Right kidney (tissue), 9 donors: ENCODE measurements at places on chromosomes 11 and 22.

DNA sequence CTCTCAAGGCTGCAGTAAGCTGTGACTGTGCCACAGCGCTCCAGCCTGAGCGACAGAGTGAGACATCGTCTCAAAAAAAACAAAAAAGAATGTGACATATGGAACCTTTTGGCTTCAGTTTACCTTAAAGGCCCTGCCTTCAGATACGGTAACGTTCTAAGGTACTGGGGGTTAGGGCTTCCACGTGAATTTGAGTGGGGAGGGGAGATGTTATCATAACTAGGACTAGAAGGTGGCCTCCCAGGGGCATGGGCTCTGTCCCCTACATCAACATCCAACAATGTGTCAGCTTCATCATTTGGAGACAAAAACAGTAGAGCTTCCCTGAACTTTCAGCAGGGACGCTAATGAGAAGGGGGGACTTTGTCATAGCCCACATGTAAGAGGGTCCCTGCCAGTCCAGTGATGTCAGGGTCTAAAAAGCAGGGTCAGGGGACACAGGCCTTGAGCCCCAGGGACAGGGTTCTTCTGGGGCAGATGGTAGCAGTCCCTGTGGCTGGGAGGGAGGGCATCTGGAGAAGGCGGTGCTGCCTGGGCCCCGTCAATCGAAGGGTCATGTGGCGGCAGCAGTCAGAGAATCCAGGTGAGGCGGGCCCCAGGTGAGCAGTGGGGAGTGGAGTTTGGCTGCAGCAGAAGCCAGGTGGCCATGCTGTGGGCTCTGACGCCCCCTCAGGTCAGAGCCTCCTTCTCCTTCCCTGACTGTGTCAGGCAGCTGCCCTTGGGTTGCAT, 79.8 kb downstream of the BCR start:
- DNase-seq: no peak

- DNase-seq: no peak
Observed at GRCh38 chr11:75878933-75879332, 63.9 kb downstream of the UVRAG start.

GRCh38 chr11:67504005-67504949, 886 bp downstream of the PITPNM1 start:
- peak; percentile 76 for DNase-seq

DNA sequence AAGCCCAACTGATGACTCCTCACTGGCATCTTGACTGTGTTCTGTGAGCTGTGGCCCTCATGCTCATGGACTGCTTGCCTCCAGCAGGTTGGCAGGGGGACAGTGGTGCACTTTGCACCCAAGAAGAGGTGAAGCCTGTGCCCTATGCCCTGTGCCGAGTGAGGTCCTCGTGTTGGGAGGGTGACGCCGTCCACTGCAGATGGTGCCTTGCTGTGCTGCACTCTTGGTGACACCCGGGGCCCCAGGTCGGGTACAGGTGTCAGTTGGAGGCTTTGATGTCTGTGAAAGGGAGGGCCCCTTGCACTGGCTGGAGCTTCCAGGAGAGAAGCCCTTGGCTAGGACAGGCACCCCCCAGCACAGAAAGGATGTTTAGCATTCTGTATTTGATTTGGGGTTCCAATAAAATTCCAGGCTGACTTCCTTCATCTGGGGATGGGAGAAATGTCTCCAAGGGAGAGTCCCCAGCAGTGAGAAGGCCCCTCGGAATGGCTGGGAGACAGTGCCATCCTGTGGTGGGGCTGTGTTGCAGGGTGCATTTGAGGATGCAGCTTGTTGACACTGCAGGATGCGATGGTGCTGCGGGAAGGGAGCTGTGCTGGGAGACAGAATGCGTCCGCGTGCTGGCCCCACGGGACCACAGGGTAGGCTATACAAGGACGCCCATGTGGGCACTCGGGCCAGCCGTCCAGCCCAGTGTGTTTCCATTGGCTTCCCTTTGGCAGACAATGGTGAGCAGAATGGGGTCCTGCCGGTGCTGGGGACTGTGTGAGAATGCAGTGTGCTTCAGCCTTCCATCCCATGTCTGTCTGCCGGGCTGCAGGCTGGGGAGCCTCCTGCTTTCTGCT, 2.5 kb upstream of the ZDHHC8 start:
- no peak for DNase-seq

DNA sequence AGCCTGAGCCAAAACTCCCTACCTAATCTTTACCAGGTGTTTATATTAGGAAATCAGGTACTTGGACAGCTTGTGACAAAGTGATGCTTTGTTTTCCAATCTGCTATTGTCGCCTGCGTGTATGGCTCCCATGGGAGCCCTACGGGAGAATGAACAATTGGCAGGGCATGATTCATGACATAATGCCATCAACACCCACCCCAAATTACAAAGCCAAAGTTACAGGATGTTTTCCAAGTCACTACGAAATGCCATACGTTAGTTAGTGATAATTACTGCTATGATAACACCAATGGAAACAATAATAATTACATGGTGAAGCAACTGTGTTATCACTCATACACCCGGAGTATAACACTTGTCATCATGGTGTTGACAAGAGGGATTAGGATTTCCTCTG, 226.4 kb downstream of the FAM181B start:
- no peak for DNase-seq

DNA sequence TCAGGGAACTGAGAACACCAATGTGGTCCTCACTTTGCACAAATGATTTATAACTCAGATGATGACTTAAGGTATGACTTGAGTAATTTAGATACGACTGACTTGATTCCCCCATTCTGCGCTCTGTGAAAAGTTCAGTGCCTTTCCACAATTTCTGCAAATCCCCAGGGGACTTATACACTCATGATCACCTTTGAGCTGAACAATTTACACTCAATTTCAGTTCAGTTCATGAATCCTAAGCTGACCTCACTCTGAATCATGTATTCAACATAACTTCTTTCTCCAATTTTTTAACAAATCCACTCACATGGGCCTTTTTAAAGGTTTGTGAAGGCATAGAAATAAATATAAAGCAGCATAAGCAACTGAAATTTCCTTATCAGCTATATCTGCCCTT, 274.2 kb downstream of the FAM76B start:
- no peak for DNase-seq

- no peak for DNase-seq
Observed at GRCh38 chr11:74367881-74368280, 30.4 kb downstream of the PGM2L1 start.

- peak; percentile 78 for DNase-seq
Observed at GRCh38 chr22:45504373-45505341, 2.0 kb downstream of the FBLN1 start.

- DNase-seq: no peak
Observed at GRCh38 chr11:111531136-111531535, 9.4 kb upstream of the LAYN start.

- DNase-seq: peak; percentile 58
Observed at GRCh38 chr22:42780070-42780540, 59.4 kb upstream of the A4GALT start.

- DNase-seq: no peak
Observed at GRCh38 chr11:44266056-44266780, 43.7 kb downstream of the ALX4 start.

DNA sequence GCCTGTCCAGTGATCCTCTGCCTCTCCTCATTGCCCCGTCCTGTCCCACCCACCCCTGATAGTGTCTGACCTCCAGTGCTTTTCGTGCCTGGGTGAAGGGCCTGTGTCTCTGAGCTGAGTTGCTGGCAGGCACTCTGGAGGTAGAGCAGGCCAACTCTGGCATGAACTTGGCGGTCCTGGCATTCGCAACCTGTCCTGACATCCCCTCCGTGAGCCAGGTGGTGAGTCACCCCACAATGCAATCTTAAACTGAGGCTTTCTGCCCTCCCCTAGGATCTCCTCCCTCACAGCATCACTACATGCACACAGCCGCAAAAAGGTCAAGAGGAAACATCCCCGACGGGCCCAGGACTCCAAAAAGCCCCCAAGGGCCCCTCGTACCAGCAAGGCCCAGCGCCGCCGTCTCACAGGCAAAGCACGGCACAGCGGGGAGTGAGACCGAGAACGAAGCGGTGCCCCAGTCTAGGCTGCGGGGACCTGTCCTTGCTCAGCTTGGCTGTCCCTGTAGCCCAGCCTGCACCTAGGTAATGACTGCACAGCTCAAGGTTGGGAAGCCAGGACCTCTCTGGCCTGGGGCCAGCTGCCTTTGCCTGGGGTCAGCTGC, 4.9 kb downstream of the NOL12 start:
- DNase-seq: no peak

GRCh38 chr11:12134236-12134585, 23.8 kb downstream of the MICAL2 start:
- no peak for DNase-seq

DNA sequence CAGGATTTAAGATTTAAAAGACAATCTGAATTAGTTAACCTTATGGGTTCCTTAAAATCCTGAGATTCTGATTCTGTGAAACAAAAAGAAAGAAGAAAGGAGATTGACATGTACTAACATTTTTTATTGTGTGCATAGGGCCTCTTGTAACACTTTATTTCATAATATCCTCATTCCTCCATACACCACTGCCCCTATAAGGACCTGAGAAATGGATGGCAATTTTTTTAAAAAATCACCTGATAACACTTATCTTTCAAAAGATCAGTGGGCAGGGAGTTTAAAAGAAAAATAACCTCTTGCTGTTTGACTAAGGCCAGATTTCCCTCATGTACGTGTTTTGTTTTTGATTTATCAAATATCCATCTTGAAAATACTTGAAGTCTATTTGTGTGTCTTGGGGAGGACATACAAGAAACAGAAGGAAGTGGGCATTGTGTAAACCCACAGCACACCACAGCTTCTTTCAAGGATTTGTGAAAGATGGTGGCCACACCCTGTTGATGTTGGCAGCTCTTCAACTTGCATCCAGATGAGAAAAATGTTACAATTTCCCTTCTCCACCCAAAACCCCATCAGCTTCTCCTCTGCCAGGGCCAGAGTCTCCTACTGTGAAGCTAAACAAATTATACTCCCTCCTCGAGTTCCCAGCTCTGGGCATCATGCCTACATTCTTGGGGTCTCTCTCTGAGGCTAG, 35.0 kb upstream of the MPEG1 start:
- DNase-seq: no peak

DNA sequence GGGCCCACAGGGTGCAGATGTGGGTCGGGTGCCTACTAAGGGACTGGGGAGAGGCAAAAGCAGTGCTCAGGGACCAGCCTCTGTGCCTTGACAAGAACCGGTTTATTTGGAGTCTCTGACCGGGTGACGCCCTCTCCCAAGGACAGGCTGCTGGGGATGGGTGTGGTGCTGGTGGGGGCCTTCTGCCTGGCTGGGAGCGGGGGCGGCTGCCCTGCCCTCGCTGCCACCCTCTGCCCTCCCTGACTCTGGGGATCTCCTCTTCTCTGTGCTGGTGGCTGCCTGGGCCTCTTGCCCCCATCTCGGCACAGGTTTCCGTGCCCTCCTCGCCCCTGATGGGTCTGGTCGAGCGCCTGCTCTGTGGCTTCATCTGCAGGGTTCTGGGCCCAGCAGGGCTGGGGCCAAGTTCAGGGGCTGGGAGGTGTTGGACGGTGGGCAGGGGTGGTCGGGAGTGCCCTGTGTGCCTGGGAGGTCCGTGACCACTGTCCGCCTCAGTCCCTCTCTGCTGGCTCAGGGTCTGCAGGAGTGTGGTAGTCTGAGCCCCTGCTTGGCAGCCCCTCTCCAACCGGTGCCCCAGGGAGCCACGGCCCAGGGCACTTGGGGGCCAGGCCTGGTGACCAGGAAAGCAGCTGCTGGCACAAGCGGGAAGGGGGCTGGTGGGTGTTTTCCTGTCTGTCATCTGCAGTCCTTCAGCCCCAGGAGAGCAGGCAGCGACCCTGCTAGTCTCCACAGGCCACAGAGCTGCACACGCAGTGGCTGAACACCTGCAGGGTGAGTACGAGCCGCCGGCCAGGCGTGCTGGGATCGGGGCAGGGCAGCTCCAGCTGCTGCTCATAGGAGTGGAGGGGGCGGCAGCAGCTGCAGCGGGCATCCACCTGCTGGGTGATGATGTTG, 23.5 kb downstream of the MUC6 start:
- no peak for DNase-seq

DNA sequence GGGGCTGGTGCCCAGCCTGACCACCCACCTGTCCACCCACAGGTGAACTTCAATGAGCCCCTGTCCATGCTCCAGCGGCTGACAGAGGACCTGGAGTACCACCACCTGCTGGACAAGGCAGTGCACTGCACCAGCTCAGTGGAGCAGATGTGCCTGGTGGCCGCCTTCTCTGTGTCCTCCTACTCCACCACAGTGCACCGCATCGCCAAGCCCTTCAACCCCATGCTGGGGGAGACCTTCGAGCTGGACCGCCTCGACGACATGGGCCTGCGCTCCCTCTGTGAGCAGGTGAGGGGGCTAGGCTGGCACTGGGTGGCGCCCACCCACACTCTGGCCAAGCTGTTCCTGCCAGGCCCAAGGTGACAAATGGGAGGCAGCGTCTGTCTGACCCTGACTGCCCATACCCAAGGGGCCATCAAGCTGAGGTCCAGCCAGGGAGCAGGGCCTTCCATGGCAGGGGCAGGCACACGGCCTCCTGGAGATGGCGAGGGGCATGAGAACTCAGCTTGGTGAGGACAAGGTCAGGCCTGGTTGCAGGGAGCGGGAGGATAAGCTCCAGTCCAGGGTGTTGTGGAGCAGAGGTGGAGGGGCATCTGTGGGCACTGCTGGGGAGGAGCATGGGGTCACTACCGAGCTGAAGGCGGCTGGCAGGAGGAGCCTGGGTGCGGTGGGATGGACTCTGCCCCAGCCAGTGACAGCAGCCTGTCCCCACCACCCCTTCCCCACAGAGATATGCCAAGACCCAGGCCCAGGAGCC, 77.7 kb downstream of the MORC2 start:
- DNase-seq: no peak

DNA sequence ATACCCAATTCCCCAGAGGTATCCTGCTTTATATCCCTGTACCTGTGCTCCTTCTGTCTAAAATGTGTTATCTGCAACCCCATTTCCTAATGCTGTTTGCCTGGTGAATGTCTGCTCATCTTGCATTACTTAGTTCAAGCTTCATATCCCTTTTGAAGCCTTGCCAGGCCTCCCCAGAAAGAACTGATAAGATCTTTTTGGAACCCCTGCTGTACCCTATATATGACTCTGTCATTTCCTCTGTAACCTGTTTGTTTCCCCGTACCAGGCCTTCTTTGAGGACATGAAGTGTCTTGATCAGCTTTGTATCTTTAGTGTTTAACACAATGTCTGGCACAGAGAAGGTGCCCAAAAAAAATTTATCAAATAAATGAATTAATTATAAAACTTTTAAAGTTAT, 77.6 kb downstream of the LIF start:
- no peak for DNase-seq

- DNase-seq: no peak
Observed at GRCh38 chr11:111010391-111011274, 234.9 kb upstream of the POU2AF2 start.

DNA sequence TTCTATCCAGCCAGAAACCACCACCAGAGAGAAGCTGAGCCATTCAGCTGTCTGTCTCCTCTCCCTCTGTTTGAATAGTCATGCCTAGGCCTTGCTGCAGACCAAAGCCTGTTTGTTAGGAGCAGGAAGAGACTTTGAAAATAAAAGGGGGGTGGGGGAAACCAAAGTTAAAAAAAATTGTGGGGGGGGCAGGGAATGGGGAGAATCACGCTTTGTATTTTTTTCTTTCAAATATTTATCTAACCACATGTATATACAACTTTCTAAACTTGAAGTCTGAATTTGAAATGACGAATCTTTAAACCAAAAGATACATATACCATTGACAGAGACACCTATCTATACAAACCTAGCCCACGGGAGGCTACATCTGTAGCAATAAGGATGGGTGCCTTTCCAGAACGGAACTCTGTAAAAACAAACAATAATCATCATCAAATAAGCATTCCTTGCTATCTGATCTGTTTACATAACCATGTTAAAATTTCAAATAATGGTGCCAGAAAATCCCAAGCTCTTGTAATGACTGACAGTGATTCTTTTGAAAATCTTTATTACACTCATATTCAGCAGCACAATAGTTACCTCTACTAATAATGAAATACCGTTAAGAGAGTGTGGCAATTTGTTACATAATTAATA, 14.3 kb downstream of the DDX17 start:
- no peak for DNase-seq
